ENCODE measurements at places on chromosomes 5 and 9.

GRCh38 chr5:1285141-1285540 is 9.7 kb downstream of the TERT start:
- no peak for DNase-seq

- DNase-seq, result no peak
These were observed 227.5 kb downstream of the PIK3R1 start for GRCh38 chr5:68443091-68443490.

DNA sequence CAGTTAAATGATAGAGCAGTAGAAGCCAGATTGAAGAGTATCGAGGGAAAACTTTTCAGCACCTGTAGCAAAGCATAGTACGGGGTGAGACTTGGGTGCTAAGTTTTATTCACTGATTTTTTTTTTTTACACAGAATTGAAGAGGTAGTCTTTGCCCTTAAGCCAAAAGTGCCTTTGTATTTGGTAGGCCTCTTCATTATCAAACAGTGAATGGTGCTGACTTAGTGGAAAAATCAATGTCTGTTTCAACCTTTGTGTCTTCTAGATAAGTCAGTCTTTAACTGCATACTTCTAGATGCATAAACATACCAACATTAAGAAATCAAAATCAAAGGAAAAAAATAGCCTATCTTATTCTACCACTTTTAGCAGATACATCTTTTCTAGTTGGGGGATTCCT is 13.7 kb downstream of the RNF14 start:
- DNase-seq, result no peak

DNA sequence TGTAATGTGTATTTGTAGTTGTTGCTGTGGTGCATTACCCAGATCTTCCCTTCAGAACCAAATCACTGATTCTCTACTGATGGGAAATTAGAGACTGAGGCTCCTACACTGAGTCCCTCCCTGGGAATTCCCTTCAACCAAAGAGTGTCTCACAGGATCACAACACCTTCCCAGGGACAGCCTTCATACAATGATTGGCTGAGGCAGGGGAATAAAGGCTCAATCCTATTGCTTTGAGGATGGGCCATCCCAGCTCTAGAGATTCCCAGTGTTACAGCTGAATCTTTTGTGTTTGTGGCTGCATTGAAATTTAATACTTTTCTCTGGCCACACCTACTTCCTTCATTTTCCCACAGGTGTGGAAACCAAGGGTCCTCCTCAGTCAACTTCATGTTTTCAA is 96.4 kb upstream of the ELL2 start:
- no peak for DNase-seq

GRCh38 chr5:133421394-133421793 is 190.9 kb downstream of the FSTL4 start:
- no peak for DNase-seq

GRCh38 chr5:132690156-132690555 is 16.4 kb downstream of the IL4 start:
- no peak for DNase-seq

DNA sequence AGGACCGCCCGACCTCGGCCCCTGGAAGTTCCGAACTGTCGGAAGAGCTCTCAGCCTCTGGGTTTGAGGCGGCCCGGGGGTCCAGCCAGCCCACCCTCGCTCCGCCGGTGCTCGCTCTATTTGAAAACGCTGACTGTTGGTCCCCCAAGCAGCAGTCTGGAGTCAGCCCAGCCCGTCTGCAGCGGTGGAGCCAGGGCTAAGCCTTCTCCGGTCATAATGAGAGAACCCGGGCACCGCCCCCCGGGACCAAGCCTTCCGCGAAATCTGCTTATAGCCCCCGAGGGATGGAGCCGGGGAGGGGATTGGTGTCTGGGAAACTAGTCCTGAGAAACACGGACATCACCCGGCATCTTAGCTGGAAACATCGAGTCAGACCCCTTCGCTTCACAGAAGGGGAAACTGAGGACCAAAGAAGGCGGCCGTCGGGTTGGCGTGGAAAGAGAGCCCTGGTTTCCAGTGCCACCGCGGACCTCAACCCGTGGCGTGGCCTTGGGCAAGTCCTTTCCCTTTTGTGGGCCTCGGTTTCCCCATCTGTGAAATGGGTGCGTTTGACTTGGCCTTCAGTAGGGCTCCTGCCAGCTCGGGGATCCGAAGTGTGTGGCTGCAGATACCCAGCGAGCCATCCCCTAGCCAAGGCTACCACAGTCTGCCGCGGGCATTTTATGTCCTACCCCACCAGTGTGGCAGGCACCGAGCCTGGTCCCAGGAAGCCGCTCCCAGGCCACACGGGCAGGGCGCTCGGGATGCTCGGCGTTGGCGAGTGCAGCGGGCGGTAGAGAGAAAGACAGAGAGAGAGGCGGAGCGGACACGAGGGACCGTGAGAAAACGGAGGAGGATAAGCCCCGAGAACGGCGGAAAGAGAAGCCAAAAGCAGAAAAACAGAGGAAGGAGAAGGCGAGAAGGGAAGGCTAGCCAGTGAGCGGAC is 857 bp downstream of the ADAM19 start:
- DNase-seq, result no peak

GRCh38 chr9:98216391-98216790 is 24.0 kb upstream of the CORO2A start:
- no peak for DNase-seq

DNA sequence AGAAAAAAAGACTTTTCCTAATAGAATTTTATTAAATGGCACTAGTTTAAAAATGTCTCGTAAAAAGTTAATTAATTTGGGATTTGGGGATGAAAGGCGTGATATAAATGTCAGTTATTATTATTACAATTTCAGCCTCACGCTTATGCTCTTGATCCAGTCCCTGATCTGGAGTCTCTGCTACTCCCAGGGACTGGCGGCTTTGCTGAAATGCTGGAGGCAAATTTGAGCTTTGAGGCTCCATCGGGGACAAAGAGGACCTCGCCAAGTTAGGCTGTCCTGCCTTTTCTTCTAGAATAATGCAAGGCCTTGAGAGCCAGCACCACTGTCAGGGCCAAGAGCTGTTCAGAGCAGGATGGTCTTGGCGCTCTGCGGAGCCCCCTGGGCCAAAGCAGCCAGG is 69.7 kb downstream of the ZNF618 start:
- DNase-seq, result no peak

Data from AG04449 (cell line).